Fibroblast of skin of left biceps (primary cell): ENCODE measurements at places on chromosomes 3 and 15.

- DNase-seq, result peak; percentile 25
These were observed 2.7 kb downstream of the TMEM108 start for GRCh38 chr3:133040696-133041523.

GRCh38 chr3:135792858-135793475 is 172.6 kb upstream of the PPP2R3A start:
- no peak for DNase-seq

DNA sequence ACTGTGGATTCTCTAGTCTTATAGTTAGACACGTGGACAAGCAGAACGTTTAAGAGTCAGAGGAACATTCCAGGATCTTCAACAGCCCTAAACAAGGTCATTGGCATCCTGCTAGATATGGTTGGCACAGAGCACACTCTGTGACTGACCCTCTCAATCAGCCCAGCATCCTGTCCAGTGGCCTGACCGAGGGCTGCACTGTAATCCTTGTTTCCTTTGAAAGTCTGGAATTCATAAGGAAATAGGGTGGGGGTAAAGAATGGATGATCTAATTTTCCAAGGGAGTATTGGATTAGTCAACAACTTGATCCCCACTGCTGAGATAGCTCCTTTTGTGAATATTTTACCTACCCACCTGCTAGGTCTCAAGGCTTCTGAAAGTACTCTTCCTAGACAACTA is 94.5 kb upstream of the DLG1 start:
- DNase-seq, result no peak

DNA sequence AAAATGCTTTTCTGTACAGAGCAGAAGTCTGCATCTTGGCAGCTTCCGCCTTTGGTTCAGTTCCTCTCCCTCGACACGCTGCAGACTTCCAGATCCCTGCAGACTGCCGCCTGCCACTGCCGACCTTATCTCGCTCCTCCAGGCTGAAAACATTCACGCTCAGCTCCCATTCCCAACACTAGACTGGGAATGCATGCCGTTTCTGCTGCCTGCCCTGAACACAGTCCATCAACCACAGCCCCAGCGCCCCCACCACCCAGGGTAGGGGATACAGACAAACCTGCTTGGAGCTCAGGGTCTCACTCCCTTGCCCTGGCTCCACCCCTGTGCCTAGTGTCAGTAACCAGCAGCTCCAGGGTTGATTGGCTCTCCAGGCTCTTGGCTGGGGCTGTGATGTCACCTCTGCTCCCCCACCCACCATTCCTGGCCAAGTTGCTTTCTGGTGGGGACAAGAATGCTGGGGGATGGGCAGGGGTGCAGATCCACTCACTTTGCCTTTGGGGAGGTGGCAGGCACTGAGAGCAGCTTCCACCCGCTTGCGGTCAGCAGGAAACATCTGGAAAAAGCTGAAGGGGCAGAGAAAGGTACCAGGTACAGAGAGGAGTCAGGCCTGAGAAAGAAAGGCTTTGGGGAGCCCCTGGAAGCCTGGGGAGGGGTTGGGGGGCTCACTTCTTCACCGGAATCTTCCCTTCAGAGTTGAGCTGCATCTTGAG is 6.1 kb downstream of the PLCB2 start:
- DNase-seq, result no peak

DNA sequence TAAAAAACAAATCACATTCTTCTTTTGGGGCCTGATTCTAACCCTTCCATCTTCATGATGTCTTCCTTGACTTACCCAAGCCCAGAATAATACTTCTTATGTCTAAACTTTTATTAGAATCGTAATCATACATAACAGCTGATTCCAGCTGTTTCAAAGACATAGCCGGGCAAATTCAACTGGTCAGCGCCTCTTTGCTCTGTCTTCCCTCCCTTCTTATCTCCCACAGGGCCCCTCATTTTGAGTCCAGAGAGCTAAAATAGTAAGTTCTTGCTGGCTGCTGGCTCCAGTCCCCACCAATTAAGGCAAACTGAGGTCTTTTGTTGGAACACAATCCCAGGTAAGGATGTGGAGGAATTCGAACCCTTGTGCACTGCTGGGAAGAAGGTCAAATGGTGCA is 108.6 kb downstream of the ADCY5 start:
- DNase-seq, result no peak

DNA sequence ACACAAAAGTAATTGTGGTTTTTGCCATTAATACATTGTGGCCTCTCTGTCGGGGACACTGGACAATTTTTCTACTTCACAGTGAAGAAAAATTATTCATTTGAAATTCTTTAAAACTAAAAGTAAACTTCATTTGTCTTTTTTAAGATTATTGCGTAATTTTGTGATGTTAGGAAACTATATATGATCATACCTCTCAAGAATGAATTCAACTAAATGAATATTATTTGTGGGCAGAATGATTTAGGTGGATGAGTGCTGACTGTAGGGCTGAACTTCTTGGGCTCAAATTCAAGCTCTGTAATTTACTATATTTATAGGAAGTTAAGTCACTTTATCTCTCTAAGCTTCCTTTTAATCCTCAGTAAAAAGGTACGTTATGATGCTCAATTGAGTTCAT is 441.2 kb downstream of the ROBO1 start:
- no peak for DNase-seq

- DNase-seq, result peak; percentile 18
These were observed 175.7 kb upstream of the KBTBD8 start for GRCh38 chr3:66822186-66823008.

GRCh38 chr15:60660290-60661051 is 181.5 kb upstream of the ICE2 start:
- DNase-seq, result peak; percentile 62

- no peak for DNase-seq
These were observed 18.8 kb downstream of the STX19 start for GRCh38 chr3:94009608-94010007.

DNA sequence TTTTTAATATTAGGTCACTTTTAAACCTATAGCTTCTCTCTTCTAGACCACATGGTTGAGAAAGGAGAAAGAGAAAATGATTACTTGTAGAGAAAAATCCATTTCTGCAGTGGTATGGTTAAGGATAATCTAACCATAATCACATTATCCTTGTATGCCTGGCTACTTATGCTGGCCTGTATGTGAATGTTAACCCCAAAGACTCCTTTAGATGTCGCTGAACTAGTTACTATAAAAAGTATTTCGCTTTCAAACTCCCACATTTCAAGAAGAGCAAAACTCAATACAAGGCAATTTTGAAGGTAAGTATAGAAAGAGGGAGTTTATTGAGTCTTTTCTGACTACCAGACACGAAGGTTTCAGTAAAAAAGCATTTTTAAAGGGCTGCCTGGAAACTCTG is 2.2 kb downstream of the KCTD6 start:
- DNase-seq, result no peak

DNA sequence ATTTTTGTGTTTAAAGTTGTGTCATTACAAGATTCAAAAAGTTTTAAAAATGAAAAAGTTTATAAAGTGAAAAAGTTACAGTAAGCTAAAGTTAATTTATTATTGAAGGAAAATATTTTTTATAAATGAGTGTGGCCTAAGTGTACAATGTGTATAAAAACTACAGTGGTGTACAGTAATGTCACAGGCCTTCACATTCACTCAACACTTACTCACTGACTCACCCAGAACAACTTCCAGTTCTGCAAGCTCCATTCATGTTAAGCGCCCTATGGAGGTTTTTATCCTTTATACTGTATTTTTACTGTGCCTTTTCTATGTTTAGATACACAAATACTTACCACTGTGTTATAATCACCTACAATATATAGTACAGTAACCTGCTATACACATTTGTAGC is 76.3 kb downstream of the DTWD1 start:
- no peak for DNase-seq

GRCh38 chr15:71804226-71804625 is 6.1 kb upstream of the NR2E3 start:
- no peak for DNase-seq

GRCh38 chr15:93583968-93584367 is 495.0 kb upstream of the RGMA start:
- no peak for DNase-seq

DNA sequence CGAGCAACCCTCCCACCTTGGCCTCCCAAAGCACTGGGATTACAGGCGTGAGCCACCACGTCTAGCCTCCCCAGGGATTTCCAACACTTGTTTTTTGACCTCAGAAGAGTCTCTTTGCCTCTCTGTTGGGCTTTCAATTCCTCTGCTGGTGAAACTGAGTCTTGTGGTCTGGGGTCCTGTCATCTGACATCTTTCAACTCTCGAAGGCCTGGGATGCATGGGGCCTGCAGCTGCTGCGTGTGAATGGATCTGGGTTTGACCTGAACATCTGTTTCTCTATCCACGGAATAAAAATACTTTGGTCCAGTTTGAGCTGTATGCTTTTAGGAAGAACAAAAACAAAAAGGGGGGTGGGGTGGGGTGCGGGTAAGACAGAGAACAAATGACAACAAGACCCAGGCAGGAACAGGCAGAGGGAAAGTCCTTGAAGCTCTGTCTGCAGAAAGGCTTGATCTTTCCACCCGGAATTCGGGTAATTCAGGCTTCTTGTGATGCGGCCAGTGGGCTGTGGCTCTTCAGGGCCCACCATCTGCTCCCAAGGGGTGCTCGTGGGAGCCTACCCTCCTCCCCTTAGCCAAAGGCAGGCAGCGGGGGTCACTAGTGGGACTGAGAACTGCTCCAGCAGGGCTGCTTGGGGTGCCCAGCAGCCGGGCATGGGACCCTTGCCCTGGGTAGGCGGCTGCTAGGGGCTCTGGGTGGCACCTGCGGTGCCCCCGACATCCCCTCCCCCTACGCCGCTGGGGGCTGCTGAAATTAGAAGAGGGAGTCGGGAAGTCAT is 71.5 kb downstream of the SLC12A8 start:
- DNase-seq, result no peak

- no peak for DNase-seq
These were observed 119.0 kb upstream of the DLG1 start for GRCh38 chr3:197417441-197417840.

- DNase-seq, result no peak
These were observed 11.8 kb downstream of the KLF13 start for GRCh38 chr15:31338318-31338878.

GRCh38 chr3:64167868-64168267 is 57.4 kb downstream of the PRICKLE2 start:
- DNase-seq, result no peak

DNA sequence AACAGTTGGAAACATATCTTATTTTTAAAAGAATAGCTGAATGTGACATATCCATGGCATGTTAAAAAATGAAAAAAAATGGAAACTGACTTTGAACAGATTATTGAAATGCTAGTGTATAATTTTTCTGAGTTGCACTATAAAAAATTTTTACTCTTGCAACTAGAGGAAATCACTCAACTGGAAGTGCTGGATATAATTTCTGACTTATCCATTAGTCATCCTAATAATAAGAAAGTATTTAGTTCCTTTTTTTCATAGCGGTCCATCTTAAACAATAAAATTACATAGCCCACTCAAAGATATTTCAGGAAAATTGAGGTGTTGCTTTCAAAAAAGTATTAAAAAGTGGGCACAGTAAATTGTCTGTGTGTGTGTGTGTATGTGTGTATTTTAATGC is 80.7 kb downstream of the MBNL1 start:
- DNase-seq, result no peak

DNA sequence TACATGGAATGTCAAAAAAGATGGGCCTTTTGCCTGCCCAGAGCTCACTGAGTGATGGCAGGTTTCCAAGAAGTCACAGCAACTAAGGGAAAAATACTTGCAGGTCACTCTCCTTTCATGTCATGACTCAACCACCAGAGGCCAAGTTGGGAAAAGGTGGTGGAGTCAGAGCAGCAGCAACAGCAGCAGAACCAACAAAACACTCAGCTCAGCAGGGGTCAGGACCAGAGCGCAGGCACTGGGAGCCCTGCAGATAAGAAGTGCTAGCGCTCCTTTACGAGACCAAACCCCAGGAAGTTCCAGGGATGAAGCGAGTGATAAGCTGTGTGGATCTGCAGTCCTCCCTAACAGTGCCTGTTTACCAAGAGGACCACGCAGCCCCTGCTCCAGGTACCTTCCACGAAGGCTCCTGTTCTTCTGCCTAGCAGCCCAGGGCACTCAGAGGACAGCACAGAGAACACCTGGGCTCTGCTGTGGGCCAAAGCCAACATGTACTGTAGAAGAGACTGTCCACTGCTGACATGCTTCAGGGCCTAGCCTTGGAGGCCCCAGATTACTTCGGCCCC is 26.0 kb downstream of the POC1A start:
- no peak for DNase-seq

- DNase-seq, result no peak
These were observed 166.6 kb downstream of the ANO10 start for GRCh38 chr3:43455233-43455632.

DNA sequence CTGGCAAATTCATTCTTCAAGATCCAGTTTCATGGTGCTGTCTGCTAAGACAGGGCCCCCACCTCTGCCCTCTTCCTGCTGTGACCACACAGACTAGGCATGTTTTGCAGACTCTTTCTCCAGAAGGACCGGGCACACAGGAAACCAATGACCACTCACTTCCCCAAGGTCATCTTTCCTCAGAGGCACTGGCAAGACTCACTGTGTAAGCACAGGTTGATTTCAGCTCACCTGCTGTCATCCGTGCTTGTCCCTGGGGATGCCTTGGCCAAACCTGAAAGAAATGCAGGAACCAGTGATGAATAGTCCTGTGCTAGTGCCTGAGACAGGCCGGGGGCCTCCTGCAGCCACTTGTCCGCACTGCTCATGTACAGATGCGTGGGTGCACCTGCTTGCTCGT is 33.5 kb downstream of the ALS2CL start:
- DNase-seq, result no peak

DNA sequence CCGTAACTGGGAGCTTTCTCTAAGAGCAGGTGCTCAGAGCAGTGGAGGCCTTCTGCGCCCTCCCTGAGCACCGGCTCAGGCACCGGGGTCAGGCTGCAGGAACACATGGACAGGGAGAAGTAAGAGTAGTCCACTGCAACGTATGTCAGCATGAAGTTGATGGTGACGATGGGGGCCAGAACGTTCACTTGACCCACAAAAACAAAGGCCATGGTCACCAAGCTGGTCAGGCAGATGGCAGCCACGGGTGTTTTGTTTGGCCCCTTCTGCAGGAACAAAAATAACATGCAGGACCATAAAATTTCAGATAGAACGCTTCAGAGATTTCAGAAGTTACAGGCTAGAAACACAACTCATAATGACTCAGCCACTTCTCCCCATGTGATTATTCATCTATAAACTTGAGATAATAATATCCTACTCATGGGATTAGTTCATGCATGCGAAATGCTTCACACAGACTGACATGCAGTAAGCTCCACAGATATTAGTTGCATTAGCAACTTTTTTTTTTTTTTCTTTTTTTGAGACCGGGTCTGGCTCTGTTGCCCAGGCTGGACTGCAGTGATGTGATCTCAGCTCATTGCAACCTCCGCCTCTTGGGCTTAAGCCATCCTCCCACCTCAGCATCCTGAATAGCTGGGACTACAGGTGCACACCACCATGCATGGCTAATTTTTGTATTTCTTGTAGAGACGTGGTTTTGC is 52.2 kb upstream of the HEG1 start:
- DNase-seq, result peak; percentile 62

DNA sequence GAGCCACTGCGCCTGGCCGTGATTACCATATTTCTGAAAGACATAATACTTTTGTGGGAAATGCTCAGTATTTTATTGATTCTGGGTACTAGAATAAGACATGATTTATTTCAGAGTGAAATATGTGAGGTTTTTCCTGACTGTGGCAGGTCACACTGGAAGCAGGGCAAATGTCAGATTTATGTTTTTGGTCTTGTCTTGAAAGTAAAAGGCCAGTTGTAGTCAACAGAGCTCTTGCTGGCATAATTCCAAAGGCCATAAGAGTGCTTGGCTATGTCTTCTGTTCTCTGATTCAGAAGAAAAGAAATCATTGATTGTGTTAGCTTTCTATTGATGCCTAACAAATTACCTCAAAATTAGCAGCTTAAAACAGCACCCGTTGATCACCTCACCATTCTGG is 176.4 kb downstream of the TJP1 start:
- no peak for DNase-seq

GRCh38 chr3:59980576-59980975 is 930.8 kb upstream of the CFAP20DC start:
- DNase-seq, result no peak
